ENCODE measurements at places on chromosomes 1 and 21.

DNA sequence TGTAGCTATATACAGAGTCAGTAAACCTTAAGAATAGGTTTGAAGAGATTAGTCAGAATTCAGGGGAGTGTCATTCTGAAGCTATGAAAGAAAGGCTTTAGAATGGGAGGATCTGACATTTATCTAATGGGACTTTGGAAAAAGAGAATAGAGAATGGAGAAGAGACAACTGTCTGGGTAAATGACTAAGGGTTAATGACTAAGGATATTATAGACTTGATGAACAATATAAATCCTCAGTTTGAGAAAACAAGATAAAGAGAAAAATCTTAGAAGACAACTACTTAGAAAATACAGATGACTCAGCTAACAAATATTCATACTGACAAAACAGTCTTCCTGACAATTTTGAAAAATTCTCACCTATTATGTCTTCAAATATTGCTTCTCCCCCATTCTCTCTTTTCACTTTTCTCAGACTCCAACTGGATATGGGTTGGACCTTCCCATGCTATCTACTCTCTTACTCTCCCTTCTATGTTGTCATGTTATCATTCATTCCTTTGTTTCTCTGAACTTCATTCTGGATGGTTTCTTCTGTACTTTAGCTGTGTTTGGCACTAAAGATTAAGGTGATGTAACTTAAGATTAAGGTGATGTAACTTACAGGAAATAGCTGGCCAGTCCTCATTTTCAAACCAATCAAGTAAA lies 20.4 kb downstream of the SLC16A1 start:
- DNase-seq, result peak; percentile 51

- DNase-seq, result no peak
These were observed 104.3 kb downstream of the PGBD5 start for GRCh38 chr1:230321741-230322420.

GRCh38 chr1:228148935-228149405 lies 760 bp upstream of the GJC2 start:
- no peak for DNase-seq

- no peak for DNase-seq
These were observed 131.4 kb upstream of the KAZN start for GRCh38 chr1:14467112-14467511.

DNA sequence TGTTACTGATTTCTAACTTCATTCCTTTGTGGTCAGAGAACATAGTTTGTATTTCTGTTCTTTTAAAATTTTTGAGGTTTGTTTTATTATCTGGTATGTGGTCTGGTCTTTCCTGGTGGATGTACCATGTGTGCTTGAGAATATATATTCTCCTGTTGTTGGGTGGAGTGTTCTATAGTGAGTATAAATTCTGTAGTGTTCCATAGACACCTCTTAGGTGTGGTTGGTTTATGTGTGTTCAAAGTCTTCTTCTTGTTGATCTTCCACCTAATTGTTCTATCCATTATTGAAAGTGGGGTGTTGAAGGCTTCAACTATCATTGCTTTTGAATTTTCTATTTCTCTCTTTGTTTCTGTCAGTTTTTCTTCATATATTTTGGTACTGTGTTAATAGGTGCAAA lies 20.1 kb downstream of the PPP2R5A start:
- DNase-seq, result no peak

DNA sequence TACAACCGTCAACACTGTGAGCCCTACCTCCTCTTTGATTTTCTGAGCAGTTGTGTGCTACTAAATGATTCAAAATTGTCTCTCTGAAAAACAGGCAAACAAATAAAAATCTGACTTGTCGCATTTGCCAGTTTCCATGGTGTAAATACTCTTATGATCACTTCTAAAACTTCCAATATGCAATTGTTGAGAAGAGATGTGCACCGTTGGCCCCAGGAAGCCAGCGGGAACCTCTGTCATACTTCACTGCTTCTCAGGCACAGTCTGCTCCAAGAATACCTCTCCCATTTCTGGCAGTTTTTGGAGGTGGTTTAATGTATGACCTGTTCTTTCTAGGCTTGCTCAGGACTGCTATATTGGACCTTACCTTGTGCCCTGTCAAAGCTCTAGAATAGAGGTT lies 196.0 kb upstream of the NCAM2 start:
- DNase-seq, result no peak

DNA sequence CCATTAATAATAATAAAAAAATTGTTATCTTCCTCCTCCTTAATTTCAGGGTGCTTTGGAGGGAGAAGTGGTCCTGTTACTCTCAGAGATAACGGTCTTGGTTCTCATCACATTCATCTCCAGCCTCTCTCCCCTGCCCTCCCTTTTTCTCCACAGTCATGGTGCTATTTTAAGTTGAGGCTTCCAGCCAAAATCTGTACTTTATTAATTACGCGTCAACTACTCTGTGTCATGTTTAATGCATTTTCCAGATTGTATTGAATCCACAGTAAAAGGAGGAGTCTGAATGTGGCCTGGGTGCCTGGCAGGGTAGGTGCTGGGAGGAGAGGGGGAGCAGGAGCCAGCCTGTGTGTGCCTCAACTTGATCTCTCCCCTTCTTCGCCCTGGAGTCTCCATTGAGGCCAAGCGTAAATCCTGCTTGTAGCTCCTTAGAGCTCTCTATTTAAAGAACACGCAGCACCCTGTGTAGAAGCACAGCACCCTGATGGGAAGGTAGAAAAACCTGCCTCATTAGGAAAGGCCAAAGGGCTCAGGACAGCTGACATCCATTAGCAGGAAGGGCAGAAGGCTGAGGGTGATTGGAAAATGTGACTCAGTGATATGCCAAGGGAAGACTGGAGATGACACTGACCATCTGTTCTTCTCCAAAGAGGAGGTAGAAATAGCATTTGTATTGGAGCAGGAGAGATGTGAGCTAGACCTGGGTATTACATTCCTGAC lies 82.4 kb downstream of the PLXNA2 start:
- DNase-seq, result no peak

DNA sequence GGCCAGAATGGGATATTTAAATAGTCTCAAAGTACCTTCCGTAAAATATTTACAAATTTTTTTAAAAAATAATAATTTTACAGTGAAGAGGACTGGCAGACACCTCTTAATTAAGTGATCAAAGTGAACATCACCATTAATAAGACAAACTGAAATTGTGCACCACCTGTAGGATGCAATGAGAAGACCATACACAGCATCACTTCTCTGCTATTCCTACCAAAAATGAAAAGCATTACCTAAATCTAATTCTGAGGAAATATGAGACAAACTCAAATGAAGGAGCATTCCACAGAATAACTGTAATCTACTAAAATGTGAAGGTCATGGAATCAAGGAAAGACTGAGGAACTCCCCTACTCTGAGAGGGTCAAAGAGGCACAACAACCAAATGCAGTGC lies 68.2 kb upstream of the PRDX6 start:
- DNase-seq, result no peak
